ENCODE measurements at places on chromosomes 2 and 18. TPM values are rescaled to one million over a fixed set of nuclear protein-coding genes. Genes with fewer than 3 reads are reported as not detected.

The EGR4 gene
- total RNA-seq: not detected

The FOSL2 gene
- total RNA-seq: 62.1 TPM

The UCN gene
- 0.11 TPM for total RNA-seq

The FAM161A gene
- total RNA-seq: 2.7 TPM

The ALLC gene
- total RNA-seq: 0.11 TPM

The TUBA3E gene
- 1.0 TPM for total RNA-seq

The TANC1 gene
- total RNA-seq: 19.3 TPM

The NT5DC4 gene
- not detected for total RNA-seq

The TNFAIP6 gene
- 3.2 TPM for total RNA-seq

The LINC00305 gene
- total RNA-seq: not detected

The IGFBP5 gene
- total RNA-seq: 2.9 TPM

The TMEM178A gene
- total RNA-seq: 1.3 TPM

The VWC2L gene
- total RNA-seq: not detected

The ODC1 gene
- 441 TPM for total RNA-seq

The IRS1 gene
- 6.4 TPM for total RNA-seq

The ANKRD36B gene
- total RNA-seq: 8.6 TPM

The DNAJC5G gene
- not detected for total RNA-seq

The COL5A2 gene
- 34.9 TPM for total RNA-seq

The RBKS gene
- total RNA-seq: 3.4 TPM

The EIF2AK2 gene
- 28.0 TPM for total RNA-seq

The EN1 gene
- total RNA-seq: 1.8 TPM

The PROKR1 gene
- not detected for total RNA-seq

The C2orf92 gene
- 4.9 TPM for total RNA-seq

The ANKRD39 gene
- total RNA-seq: 24.4 TPM

The TSPYL6 gene
- not detected for total RNA-seq

The FRZB gene
- total RNA-seq: not detected

The C2orf80 gene
- not detected for total RNA-seq

The IL37 gene
- not detected for total RNA-seq

The IL1F10 gene
- total RNA-seq: not detected

The FAM124B gene
- total RNA-seq: 0.11 TPM

The EVA1A gene
- 73.2 TPM for total RNA-seq

The CAVIN2 gene
- 0.06 TPM for total RNA-seq

The STAT4 gene
- total RNA-seq: 0.48 TPM

The ACTG2 gene
- total RNA-seq: 0.74 TPM

The TFPI gene
- total RNA-seq: 43.8 TPM

The TEKT4 gene
- total RNA-seq: not detected

The TRIM43 gene
- not detected for total RNA-seq

The PJVK gene
- total RNA-seq: 2.1 TPM

The RAB17 gene
- total RNA-seq: 0.40 TPM

The EML6 gene
- total RNA-seq: 2.1 TPM

The NOSTRIN gene
- total RNA-seq: not detected

Data from Daoy (cell line).